ENCODE measurements at places on chromosomes 5 and 9.

DNA sequence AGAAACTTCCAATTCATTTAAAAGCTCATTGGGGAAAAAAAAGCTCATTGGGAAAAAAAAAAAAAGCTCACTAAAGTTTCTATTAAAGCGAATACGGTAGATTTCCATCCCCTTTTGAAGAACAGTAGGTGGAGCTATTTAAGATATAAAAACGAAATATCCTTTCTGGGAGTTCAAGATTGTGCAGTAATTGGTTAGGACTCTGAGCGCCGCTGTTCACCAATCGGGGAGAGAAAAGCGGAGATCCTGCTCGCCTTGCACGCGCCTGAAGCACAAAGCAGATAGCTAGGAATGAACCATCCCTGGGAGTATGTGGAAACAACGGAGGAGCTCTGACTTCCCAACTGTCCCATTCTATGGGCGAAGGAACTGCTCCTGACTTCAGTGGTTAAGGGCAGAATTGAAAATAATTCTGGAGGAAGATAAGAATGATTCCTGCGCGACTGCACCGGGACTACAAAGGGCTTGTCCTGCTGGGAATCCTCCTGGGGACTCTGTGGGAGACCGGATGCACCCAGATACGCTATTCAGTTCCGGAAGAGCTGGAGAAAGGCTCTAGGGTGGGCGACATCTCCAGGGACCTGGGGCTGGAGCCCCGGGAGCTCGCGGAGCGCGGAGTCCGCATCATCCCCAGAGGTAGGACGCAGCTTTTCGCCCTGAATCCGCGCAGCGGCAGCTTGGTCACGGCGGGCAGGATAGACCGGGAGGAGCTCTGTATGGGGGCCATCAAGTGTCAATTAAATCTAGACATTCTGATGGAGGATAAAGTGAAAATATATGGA, at the start of gene PCDHGA12:
PCDHGA12 (plus strand) TSS at position 176 of the 782 bp plus-strand sequence; CDS start at position 429, 253 bp downstream.
- DNase-seq = peak; percentile 83

DNA sequence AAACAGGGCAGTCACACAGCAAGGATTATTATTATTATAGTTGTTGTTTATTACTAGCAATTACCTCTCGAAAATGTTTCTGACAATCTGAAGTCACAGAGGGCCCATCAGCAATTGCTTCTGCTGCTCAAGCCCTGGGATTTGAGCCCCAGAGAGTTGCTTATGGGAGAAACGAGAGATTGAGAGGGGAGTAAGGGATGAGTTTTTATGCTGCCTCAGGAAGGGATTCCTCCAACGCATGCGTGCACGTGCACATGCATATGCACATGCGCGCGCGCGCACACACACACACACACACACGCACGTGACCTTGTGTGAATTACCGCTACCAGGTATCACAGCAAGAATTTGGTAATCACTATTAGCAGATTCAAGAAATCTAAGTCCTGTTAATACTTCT, 189.2 kb upstream of the TBC1D2 start:
- DNase-seq = no peak

GRCh38 chr9:112881331-112881730, 9.3 kb downstream of the SLC46A2 start:
- DNase-seq = no peak

DNA sequence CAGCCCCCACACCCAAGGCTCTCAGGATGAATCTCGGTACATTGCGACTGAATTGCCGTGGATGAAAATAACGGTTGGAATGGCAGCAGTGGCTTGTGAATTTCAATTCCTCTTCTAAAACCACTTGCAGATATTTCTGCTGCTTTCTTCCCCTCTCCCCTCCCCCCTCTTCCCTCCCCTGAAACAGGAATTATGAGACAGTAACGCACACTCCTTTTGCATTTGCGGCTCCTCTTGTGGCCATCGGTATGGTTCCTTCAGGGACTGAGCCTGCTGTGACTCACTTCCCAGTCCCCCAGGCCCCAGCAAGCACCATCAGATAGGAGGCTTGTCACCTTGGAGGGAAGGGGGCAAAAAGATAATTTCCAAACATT, 9.7 kb downstream of the DCANP1 start:
- no peak for DNase-seq
